T-helper 22 cell (primary cell): ENCODE measurements at places on chromosomes 11 and 22.

GRCh38 chr22:23386822-23387580 is 193.1 kb downstream of the IGLL1 start:
- no peak for DNase-seq

DNA sequence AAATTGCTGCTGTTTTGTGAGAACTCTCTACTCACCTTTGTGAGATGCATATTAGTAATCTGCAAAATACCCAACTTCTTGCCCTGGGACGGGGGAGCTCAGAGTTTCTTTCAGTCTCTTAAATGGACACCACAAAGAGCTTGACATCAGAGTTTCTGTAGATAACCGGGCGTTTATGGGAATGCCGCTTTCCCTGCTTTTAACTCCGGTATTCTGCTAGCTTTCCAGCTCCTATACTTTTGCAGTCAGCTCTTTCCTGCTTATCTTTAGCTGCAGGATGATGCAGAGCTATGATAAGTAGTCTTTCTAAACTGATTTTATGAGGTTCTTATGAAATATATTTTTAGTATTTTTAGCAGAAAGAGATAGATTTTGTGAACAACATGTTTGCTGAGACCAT is 154.6 kb upstream of the SORL1-AS1 start:
- DNase-seq = no peak

DNA sequence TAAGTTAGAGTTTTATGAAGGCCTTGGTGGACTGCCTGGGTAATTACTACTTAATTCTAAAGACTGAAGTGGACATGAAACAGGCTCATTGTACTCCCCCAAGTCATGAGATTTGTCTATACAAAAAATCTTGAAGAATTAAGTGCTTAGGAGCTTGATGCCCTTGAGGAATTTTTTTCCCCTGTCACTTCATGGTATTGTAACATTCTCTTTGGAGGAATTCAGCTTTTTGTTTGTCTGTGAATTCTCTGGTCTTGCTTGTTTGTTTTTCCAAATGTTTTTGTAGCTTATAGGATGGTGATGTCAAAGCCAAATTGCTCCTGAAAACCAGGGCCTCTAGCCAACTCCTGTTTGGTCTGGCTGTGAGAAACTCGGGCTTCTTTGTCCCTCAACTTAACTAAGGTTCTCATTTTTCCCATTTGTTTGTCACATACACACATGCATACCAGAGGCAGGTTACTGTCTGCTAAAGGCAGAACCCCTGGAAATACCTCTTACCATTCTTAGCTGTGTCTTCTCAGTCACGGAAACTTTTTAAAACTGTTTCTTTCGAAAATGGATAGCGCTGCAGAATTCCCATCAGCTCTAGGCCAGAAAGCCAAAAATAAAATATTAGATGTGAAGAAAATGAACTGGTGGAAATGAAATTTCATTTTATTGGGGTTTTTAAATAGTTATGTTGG is 66.9 kb downstream of the AMOTL1 start:
- DNase-seq = no peak

DNA sequence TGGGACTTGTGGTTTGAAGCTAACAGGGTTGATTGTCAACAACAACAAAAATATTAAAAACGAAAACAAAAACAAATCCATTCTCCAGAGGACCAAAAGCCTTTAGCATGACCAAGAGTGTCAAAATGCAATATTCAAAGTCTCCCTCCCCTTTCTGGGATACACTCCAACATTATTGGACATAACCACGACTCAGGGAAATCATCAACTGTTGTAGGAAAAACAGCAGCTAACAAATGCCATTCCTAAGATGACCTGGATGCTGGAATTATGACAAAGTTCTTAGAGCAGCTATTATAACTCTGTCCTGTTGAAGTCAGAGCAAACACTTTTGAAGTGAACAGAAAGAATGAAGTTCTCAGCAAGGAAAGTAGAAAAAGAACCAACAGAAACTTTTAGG is 143.0 kb downstream of the TMEM135 start:
- no peak for DNase-seq

DNA sequence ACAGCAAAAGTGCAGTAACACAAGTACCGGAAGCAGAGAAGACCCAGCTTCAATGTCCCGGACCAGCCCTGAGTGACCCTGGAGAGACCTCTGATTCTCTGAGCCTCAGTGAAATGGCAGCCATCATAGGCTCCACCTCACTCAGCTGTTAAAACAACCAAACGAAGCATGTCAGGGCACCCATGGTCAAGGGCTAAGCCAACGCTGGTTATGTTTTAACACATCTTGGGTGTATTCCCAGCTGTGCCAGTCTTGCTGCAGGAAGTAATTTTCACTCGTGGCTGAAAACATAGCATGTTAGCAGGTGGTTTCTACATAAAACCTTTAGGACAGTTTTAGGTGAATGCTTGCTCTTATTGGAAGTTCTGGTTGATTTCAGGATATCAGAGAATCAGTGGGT is 30.9 kb downstream of the LMO2 start:
- DNase-seq = no peak

DNA sequence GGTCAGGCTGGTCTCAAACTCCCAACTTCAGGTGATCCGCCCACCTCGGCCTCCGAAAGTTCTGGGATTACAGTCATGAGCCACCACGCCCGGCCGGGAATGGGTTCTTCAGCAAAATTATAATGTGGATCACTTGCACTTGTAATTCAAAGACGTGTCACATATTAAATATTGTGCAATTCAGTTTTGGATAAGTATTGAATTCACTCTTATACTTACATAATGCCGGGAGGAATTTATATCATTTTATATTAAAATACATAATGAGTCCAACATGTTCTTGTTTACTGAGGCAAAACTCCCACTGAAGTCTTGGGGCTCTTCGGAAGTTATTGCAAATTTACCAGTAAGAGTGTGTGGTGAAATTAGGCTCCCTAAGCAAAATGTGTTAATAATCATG is 635.2 kb upstream of the LUZP2 start:
- no peak for DNase-seq

DNA sequence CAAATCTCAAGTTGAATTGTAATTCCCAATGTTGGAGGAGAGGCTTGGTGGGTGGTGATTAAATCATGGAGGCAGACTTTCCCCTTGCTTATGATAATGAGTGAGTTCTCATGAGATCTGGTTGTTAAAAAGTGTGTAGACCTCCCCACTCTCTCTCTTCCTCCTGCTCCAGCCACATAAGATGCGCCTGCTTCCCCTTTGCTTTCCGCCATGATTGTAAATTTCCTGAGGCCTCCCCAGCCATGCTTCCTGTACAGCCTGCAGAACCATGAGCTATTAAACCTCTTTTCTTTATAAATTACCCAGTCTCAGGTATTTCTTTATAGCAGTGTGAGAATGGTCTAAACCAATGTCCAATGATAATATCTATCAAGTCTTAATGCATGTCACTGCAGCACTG is 34.2 kb downstream of the SOX6 start:
- no peak for DNase-seq
